DMS53 (cell line): ENCODE measurements at places on chromosomes 1 and 21.
A peak's percentile ranks its signal among the peaks of the same experiment; 100 is the strongest.

DNA sequence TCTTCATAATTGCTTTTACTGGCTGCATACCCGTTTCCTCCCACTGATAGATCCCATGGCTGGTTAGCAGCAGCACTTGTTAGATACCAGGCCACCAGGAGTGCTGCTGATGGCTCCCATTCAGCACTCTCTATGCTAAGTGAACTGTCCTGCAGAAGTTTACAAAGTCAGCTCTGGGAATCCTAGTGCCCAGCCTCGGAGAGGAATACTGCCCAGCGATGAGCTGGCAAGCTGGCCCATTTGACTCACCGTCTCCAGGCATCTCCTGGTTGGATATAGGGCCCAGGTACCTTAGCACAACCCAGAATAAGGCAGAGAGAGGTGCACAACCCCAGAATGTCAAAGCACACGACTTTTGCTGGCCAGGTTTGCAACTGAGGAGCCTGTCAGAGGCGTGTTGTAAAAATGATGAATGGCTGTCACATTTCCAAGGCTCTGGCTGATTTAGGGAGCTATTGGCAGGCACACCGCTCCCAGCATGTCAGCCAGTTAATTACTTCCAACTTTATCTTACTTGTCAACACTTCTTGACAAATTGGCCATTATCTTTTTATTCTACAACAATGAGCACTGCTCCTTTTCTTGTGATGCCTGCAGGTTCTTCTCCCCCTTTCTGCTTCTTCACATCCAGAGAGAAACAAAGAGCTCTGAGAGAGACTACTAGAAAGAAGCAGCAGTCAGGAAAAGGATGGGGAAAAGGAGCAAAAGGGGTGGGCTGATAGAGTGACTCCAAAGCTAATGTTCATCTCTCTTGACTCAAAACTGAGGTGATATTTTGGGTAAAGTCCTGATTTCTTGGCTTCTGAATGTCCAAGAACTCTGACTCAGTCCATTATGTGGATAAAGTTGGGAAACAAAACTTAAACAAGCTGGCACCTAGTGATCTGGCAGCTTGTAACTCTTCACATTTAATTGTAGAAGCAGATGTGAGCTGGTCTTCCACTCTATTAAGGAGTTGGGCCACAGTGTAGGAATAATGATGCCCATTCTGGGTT, 10.8 kb upstream of the ANGPTL7 start:
- no peak for DNase-seq

- DNase-seq = peak; percentile 54
Observed at GRCh38 chr1:3410142-3410925, 44.1 kb upstream of the ARHGEF16 start.

GRCh38 chr1:95067568-95067967, 5.2 kb downstream of the ALG14 start:
- DNase-seq = no peak

GRCh38 chr1:8439015-8439702, 121.2 kb downstream of the SLC45A1 start:
- DNase-seq = peak; percentile 91

DNA sequence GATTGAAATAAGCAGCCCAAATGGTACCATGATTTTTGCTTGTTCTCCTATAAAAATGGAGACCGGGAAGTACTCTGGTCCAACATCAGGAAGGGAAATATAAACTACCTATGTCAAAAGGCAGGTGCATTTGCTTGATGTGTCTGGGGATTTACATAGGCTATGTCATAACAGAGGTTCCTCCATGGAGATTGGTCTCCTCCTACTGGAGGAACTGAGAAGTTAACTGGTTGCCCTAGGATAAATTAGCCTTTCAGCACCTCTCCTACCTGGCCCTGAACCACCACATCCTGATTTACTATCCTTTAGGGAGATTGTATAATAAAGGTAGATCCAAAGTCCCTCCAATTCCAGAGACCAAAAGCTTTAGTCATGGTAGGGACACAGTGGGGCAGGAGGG, 1109.3 kb upstream of the B3GALT2 start:
- DNase-seq = peak; percentile 94

DNA sequence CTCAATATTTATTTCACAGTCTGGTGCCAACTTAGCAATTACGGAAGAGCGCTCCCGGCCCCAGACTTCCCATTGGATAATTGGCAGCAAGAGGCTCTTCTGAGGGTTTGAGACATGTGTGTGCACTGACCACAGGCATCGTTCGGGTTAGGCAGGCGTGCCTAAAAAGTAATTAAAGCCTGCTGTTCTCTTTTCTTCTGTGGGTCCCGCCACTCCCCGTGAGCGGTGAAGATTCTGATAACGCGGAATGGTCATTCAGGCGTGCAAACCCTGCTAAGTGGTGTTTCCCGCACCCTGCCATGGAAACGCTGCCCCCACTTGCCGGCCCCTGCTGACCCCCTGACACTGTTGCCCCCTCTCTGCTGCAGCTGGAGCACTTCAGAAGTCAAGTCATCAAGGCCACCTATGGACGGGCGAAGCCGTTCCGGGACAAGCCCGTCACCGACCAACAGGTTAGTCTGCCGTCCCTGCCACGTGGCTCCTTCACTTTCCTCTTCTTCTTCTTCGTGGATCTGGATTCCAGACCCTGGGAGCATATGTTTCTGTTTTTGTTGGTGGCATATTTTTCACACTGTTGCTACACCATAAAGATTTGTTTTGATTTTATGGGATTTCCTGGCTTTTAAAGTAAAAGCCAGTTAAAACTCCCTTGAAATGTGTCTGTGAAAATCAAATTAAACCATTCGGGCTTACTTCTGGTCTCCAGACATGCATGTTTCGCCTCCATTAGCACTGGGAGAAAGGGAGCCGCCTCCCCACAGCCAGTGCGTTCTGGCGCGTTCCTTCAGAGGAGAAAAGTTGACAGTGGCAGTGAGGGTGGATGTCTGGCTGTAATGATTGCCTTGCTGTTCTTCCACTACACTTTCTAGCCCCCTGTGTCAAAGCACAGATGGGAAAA, 79.9 kb downstream of the FHAD1 start:
- no peak for DNase-seq

- DNase-seq = peak; percentile 34
Observed at GRCh38 chr1:151612501-151613281, 841 bp downstream of the SNX27 start.

- no peak for DNase-seq
Observed at GRCh38 chr1:225711236-225711937, 58.5 kb upstream of the ENAH start.

- DNase-seq = no peak
Observed at GRCh38 chr1:156949127-156949526, 28.7 kb downstream of the LRRC71 start.

GRCh38 chr1:207444514-207445217, 9.5 kb upstream of the CR2 start:
- DNase-seq = no peak

DNA sequence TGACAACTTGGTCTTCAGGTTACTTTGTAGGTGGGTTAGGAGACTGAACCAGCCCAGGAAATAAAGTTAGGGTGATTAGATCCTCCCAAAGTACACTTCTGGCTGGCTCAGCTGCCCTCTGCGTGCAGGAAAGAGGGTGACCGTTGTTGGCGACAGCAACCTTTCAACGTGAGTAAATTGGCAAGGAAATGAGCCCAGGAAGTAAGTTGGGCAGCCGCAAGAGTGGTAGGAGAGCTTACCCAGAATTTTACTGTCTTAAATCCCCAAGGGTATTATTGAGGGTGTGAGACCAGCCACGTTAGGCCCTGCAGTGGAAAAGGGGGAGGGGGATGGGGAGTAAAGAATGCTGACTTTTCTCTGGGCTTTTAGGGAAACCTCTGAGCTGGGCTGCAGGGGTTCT, 1.6 kb downstream of the TENT5C start:
- peak; percentile 4 for DNase-seq

- no peak for DNase-seq
Observed at GRCh38 chr1:59453297-59453968, 156.5 kb downstream of the FGGY start.

- DNase-seq = no peak
Observed at GRCh38 chr1:2985694-2986548, 35.3 kb upstream of the ACTRT2 start.

GRCh38 chr1:238119060-238119459, 228.3 kb upstream of the ZP4 start:
- no peak for DNase-seq

DNA sequence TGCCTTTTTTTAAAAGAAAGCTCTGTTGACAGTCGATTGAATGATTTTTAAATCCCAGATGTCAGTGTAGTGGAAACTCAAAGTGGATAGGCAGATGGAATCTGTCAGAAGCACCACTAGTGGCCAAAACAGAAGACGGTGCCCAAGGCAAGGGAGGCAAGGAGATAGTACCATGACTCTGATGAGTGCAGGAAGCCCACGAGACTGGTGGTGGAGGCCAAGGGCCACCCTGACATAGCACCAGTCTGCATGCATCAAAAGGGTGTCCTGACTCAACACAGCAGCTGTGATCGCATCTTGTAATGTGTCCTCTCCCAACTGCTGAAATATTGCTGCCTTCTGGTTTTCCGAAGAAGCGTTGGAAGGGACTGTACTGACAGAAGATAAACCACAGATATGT, 124.1 kb upstream of the PAPPA2 start:
- no peak for DNase-seq

- no peak for DNase-seq
Observed at GRCh38 chr1:7732331-7732730, 38.8 kb upstream of the VAMP3 start.

GRCh38 chr1:245180496-245181157, 25.8 kb downstream of the KIF26B start:
- peak; percentile 83 for DNase-seq

GRCh38 chr1:95924684-95925083, 690.7 kb downstream of the RWDD3 start:
- no peak for DNase-seq

DNA sequence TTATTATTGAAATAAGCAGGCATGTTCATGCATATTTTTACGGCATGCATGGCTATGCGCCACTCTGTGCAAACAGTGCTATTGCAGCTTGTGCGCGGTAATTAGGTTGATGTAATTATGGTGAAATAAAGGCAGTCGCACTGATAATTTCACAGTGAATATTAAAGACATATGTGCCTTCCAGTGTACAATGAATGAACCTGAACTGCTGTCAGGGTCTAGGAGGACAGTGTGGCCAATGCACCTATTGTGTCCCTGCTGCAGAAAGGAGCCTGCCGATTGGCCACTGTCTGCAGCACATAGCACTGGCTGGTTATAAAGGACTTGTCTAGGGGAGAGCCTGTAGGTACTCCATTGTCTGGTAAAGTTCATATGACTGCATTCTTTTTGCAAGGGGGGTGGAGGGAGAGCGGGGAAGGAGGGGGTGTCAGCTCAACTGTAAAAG, 340.4 kb downstream of the USP25 start:
- DNase-seq = no peak

- no peak for DNase-seq
Observed at GRCh38 chr21:17671733-17672132, 59.0 kb upstream of the BTG3 start.

GRCh38 chr1:185938396-185938795, 204.2 kb downstream of the HMCN1 start:
- DNase-seq = no peak

DNA sequence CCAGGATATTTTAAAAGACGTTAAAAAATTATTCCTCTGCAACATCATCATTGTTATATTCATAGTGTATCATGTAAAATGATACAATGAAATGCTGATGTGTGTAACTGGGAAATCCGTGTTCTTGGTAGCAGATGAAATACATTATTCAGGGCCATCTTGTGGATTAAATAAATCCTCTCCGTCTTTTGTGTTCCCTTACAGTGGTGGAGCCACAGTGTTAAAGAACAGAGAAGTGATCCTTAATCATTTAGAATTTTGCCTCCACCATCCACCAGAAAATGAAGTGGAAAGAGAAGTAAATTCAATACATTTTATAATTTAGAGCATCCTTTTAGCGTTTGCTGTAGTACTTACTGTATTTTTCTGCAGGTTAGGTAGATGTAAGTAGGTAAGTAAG, 1.3 kb downstream of the DYRK3 start:
- DNase-seq = no peak

- DNase-seq = no peak
Observed at GRCh38 chr1:22447621-22448111, 4.0 kb upstream of the ZBTB40 start.

DNA sequence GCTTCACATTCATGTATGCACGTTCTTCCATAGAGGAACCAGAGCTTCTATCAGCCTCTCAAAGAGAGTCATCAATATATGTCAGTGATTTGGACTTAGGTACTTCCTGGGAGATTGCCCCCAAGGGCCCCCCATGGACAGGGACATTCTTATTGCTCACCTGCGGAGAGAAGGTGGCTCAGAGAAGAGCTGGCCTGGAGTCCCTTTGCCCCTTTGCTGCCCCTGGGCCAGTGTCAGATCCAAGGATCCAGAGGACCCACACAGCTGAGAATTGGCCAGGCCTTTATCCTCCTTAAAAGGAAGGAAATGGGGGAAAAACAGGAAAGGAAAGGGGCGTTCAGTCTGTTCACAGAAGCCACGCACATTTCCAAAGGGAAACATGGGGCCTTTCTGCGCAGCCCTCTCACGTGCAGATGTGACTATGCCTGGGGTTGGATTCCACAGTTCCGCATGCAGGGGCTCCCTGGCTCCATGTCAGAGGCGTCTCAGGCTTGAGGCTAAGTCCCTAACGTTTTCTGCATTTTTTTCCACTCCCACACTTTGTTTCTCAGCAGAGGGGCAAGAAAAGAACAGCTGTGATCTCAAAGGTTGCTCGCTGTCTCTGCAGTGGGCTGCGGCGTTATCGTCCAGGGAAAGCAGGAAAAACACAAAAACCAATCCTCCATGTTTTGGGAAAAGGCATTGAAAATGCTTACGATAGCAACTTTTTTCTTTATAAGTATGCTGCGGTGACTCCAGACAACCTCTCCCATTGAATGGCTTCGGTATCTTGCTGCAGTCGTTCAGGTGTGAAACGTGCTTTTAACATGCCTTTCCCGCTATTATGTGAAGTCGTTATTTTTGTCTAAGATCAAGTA, 5.9 kb downstream of the C1orf226 start:
- no peak for DNase-seq

DNA sequence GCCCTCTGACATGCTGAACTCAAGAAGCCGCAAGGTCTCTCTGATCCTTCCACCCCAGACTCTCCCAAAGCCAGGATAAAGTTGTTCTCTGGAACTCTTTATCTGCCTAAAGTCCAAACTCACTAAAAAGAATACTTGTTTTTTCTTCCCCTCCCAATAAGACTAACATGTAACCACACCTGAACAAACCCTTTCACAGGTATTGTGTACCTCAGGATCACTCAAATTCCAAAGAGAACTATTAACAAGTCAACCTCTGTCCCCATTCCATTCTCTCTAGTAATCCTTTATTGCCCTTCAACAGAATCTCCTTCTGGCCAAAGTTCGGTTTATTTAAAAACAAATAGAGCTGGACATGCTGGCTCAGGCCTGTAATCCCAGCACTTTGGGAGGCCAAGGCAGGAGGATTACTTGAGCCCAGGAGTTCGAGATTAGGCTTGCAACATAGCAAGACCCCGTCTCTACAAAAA, 4.1 kb upstream of the TOE1 start:
- no peak for DNase-seq
